ENCODE measurements at places on chromosomes 2 and 18. TPM values are rescaled to one million over a fixed set of nuclear protein-coding genes. Genes with fewer than 3 reads are reported as not detected.

Gene G6PC2
- not detected for polyA plus RNA-seq

Gene CCDC85A
- polyA plus RNA-seq, result not detected

Gene HMSD
- not detected for polyA plus RNA-seq

Gene CRYBA2
- polyA plus RNA-seq, result not detected

Measured in naive thymus-derived CD4-positive, alpha-beta T cell (primary cell).